ENCODE measurements at places on chromosomes 5 and 9.

- DNase-seq = peak; percentile 68
Observed at GRCh38 chr5:72066705-72067107, 40.6 kb upstream of the MAP1B start.

GRCh38 chr5:148860599-148860998 is 34.2 kb downstream of the ADRB2 start:
- DNase-seq = no peak

DNA sequence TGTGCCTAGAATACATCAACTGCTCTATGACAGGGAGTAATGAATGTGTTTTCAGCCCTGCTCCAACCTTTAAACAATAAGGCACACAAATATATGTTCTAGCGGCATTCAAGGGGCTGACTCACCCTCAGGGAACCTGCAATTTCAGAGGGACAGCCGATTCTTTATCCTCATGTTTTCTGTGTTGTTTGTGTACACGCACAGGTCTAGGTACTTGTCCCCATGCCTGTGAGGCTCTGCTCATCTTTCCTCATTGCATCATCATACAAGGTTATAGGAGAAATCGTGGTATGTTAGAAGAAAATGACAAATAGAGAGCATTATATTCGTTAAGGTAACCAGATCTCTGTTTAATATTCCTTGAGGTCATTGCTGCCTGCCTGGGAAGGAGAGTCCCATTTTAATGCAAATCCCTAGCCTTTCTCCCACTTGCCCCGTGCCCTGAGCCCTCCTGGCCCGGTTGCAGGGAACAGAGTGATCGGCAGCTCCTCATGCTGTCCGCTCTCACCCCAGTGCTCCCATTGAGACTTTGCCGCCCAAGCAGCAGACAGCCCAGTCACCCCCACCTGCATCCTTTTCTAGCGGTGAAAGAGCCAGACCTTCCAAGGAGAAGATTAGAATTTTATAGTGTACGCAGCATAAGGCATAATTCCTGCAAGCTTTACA is 14.6 kb downstream of the MAP1B start:
- DNase-seq = peak; percentile 56

GRCh38 chr5:32790411-32790951 is 79.4 kb downstream of the NPR3 start:
- DNase-seq = peak; percentile 31

- DNase-seq = no peak
Observed at GRCh38 chr9:94623253-94623652, 16.1 kb downstream of the FBP1 start.

DNA sequence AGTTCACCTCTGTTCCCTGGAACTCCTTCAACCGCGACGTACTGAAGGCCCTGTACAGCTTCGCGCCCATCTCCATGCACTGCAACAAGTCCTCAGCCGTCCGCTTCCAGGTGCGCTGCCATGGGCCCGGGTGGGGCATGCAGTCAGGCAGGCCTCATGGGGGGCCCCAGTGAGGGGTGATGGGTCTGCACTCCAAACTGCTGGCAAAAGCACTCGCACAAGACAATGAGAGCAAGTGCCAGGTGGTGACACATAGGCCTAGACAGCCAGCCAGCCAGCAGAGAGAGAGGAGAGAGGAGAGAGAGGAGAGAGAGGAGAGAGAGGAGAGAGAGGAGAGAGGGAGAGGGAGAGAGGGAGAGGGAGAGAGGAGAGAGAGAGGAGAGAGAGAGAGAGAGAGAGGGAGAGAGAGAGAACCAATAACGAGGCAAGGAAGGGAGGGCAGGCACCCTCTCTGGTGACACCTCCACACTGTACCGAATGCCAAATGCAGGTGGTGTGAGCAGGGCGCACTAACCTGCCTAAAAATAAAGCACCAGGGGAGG is 21.0 kb downstream of the DBH start:
- no peak for DNase-seq

DNA sequence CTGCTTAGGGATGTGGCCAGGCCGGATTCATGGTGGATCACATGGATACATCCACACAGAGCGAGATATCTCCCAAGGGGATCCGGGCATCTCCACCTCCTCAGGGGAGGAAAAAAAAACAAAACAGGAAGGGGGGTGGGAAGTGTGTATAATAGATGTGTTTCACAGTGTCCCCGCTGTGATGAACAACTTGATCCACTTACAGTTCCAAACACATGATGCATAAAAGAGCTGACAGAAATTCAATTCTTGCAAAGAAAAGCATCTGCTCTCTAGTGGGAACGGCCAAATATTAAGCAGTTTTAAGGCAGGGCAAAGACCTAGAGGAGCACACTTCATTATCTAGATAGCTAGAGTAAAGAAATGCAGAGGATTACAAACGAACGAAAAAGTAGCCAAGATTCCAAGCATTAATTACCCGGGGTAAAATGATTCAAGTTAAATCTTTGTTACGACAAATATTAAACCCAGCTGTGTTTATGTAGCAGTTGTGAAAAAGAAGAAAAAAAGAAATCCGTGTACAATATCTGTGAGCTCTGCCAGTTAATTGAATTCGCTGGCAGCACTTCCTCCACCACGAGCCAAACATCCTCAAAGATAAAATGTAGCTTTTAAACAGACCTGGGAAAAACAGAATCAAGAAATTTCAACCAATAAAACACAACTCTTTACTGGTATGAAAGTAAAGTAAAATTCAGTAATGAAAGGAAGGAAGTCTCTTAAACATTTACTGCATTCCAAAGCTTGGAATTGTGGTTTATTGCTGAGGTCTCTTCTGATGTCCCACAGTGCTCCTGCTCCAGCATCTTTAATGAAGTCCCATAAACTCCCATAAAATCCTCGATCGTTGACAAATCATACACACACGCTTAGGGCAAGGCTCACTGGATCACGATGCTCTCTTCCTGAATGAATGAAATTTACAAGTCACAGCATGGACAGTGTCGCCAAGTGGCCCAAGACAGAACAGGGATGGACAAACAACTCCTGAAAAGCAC is 213.0 kb downstream of the CRB2 start:
- DNase-seq = peak; percentile 69

DNA sequence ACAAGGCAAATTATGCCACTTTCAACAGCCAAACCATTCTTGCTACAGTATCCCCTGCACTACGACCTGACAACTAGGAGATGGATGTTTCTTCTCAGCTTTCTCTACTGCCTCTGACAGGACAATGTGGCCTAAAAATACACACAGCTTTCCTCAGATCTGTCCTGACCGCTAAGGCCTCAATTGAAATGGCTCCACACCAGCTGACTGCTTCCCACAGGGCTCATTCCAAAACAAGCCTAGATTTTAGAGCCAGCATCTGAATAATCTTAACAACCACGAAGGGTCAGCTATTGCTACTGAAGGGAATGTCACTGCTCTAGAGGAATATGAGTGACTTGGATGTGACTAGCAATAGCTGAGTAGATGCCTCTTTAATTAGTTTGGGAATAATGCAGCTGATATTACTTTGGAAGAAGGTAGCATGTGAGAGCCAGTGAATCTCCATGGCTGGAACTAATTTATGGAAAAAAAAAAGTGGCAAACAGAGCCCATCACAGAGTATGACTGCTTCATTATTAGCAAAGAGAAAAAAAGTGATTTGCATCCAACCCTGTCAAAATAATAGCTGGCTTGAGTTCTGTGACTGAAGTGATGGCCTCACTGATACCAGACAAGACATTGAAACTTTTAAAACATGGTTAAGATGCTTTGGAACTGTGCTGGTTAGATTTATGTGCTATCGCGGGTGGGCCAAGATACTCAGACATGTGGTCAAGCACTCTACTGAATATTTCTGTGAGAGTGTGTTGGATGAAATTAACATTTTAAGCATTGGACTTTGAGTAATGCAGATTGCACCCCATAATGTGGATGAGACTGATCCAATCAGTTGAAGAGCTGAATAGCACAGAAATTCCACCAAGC is 450.2 kb downstream of the NR2F1-AS1 start:
- DNase-seq = peak; percentile 62

DNA sequence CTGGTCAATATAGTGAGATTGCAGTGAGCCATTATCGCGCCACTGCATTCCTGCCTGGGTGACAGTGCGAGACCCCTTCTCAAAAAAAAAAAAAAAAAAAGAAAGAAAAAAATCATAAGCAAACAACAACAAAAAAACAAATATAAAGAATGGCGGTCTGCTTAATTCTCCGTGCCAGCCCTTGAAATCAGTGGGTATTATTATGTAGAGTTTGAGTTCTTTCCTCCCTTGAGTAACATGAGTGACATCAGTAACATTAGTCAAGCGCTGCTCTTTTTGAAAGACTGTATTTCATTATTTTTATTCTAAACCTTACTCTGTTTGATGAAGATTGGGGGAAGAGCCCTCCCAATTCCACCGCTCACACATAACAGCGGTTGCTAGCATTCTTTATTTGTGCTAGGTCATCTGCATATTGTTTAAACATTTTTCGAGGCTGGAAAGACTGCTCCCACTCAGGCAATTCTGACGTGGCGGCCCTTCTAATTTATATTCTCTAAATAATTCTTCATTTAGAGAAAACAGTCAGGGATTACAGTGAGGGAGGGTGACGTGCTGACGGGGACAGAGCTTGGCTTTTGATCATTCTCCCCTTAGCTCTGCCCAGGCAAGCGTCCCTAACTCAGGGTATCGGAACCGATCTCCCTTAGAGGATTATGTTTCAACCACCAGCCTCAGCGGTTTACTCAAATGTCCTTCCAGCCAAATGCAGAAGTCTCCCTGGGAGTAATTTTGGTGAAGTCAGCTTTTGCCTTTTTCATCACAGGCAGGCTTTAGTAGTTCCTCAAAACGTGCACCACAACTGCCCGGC is 860 bp upstream of the MARCHF6 start:
- DNase-seq = peak; percentile 73

GRCh38 chr9:127133739-127134167 is 11.3 kb upstream of the ANGPTL2 start:
- DNase-seq = peak; percentile 87

GRCh38 chr5:96734871-96735325 is 72.7 kb downstream of the CAST start:
- no peak for DNase-seq

GRCh38 chr5:125198270-125198974 is 452.0 kb upstream of the ZNF608 start:
- peak; percentile 92 for DNase-seq

DNA sequence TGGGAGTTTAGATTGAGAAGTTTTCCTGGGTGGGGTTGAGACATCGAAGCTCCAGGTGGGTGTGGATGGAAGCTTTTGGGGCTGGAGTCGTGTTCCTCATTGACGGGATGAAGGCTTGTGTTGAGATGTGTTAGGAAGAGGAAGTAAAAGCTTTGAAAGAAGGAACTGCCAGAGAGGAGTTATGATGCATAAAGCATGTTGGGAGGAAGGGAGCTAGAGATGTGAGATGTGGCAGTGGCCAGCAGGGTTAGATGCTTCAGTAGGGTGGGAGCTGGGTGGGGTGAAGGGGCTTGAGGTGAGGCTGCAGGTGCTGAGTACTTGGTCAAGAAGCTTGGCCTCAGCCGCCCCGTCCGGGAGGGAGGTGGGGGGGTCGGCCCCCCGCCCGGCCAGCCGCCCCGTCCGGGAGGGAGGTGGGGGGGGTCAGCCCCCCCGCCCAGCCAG is 56.7 kb downstream of the HSPA4 start:
- no peak for DNase-seq

DNA sequence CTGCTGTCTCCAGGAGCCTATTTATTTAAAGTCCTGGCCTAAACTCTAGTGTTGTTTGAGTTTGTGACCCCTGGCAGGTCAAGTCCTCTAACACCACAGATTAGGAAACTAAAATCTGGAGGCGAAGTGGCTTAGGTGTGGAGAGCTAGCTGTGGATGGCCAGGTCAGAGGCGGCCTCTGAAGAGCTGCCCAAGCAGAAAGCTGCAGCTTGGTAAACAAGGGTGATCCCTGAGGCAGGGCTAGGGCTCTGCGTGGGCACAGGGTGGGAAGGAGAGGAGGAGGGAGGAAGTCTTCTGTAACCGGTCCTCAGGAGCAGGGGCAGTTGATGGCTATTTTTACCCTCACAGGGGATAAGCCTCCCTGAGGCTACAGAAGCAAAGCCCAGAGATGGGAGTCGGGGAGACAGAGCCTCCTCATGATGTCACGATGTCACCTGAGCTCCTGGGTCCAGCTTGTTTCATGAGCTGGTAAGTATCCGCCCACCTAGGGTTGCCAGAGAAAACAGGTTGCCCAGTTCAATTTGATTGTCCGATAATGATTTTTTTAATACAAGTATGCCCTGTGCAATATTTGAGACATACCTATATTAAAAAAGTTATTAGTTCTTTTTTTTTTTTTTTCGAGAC is 25.9 kb upstream of the BOD1 start:
- no peak for DNase-seq

DNA sequence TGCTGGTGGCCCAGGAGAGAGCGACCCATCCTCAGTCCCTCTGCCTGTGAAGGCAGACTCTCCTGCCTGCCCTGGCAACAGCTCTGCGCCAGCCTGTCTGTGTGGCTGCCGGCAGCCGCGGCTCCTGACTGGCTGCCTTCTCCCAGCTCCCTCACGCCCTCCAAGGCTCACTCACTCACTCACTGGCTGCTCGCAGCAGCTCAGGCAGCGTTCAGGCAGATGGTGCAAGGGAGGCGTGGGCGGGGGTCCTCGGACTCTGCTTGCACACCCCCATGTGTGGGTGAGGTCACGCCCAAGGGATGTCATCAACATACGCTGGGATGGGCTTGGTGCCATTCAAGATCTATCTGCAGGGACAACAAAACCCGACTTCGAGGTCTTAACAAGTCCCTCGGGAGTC is 66.7 kb downstream of the DAB2IP start:
- peak; percentile 54 for DNase-seq

- DNase-seq = no peak
Observed at GRCh38 chr9:8724284-8725018, 924.9 kb upstream of the DMAC1 start.

DNA sequence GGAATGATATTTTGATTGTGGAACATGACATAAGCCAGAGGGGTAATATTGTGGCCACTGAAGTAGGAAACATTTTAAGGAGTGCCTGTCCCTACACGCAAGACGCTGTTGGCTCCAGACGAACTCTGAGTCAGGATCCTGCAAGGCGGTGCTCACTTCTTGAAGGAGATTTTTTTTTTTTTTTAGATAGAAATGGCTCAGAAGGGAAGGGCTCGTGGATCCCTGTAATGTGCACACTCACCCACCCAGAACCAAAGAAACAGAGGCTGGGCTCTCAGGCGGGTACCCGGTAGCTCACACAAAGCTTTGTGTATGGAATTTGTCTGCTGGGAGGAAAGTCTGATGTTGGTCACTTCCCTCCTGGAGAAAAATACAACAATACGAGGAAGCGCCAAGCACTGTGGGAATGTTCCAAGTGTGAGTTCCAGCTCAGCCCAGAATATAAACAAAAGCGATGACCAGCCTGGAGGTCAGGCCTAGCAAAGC is 25.7 kb downstream of the RAPGEF1 start:
- peak; percentile 91 for DNase-seq

DNA sequence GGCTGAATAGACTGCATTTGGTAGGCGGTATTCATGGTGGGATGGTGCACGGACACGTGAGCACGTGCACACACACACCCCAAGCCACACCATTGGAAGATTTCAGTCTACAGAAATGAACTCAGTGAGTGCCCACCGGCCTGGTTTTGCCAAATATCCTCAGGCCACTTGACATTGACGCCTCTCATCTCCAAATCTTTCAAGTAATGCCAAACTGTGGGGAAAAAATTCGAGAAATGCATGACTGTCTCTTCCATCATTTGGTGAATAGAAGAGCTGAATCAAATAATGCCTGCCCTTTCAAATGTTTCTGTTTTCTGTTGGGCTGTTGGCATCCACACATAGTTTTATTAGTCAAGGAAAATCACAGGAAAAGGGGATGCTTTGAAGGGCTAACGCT is 182.3 kb upstream of the EFNA5 start:
- no peak for DNase-seq

- DNase-seq = peak; percentile 19
Observed at GRCh38 chr5:71836084-71836483, 117.0 kb downstream of the CARTPT start.

GRCh38 chr5:132434416-132435286 is 55.9 kb downstream of the IRF1 start:
- no peak for DNase-seq

GRCh38 chr9:125652759-125653158 is 54.2 kb downstream of the MAPKAP1 start:
- no peak for DNase-seq
